ENCODE measurements at places on chromosomes 6 and 20. TPM values are rescaled to one million over a fixed set of nuclear protein-coding genes. Genes with fewer than 3 reads are reported as not detected.

GRCh38 chr6:31651602-31652191, 764 bp downstream of the BAG6 start:
- H3K27me3 ChIP-seq: no peaks in the 10 kb centered on the region
- H3K4me1 ChIP-seq: peaks cover 7% of the 10 kb centered on the region
- peak; percentile 55 for DNase-seq
- H3K27ac ChIP-seq: peak overlapping the region; percentile 89
- peak overlapping the region; percentile 66 for H3K4me3 ChIP-seq
- peaks cover 22% of the 10 kb centered on the region for H3K36me3 ChIP-seq

DNA sequence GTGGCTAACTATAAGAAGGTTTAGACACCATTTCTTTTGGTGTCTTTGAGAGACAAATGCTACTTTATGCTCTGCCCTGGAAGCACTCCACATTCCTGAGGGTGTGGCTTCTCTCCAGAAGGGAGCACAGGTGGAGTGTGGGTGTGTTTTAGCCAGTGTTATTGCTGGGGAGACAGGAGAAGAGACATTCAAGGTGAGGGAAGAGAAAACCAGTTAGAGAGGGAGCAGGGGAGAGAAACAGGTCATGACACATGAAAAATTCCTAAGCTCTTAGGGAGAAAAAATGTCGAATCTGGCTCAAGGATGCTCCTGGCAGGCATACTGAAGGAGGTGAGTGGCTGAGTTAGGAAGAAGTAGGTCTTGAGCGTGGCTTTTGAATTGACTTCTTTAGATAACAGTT, 292.8 kb downstream of the CLIC5 start:
- H3K4me3 ChIP-seq: no peak overlapping the region
- DNase-seq: no peak
- no peak overlapping the region for H3K27ac ChIP-seq
- H3K4me1 ChIP-seq: peaks cover 6% of the 10 kb centered on the region
- H3K36me3 ChIP-seq: no peaks in the 10 kb centered on the region
- H3K27me3 ChIP-seq: no peaks in the 10 kb centered on the region

DNA sequence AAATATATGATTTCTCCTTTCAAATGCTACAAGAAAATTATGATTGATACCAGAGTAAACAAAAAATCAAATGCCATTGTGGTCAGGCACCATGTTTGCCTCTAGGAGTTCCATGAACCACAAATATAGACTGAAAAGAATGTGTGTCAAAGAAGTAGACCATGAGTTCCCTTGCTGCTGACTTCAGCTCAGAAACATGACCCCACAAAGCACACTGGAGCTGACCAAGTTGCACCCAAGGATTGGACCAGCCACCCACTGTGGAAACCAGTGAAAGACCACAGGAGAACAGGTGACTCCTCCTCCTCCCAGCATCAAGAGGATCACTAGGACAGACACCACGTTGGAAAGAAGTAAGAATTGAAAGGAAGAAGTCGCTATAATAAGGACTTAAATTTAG, 90.8 kb upstream of the TENT5A start:
- H3K36me3 ChIP-seq: no peaks in the 10 kb centered on the region
- no peak overlapping the region for H3K27ac ChIP-seq
- H3K4me1 ChIP-seq: no peaks in the 10 kb centered on the region

GRCh38 chr6:32151863-32152768, at the start of gene PRRT1:
PRRT1 (minus strand) TSS chr6:32151939; CDS start chr6:32151827, 112 bp downstream.
- peak within 1 kb of the TSS; percentile 95 for H3K4me3 ChIP-seq
- H3K27ac ChIP-seq: peak within 1 kb of the TSS; percentile 98
- peaks cover 12% of the 10 kb centered on the region for H3K4me1 ChIP-seq
- H3K27me3 ChIP-seq: no peaks in the 10 kb centered on the region

CNKSR3 gene
- 15.4 TPM for total RNA-seq

- H3K27me3 ChIP-seq: no peaks in the 10 kb centered on the region
- no peak overlapping the region for H3K4me3 ChIP-seq
- no peaks in the 10 kb centered on the region for H3K36me3 ChIP-seq
Measured at GRCh38 chr6:37940074-37940847, 120.7 kb downstream of the ZFAND3 start.

DNA sequence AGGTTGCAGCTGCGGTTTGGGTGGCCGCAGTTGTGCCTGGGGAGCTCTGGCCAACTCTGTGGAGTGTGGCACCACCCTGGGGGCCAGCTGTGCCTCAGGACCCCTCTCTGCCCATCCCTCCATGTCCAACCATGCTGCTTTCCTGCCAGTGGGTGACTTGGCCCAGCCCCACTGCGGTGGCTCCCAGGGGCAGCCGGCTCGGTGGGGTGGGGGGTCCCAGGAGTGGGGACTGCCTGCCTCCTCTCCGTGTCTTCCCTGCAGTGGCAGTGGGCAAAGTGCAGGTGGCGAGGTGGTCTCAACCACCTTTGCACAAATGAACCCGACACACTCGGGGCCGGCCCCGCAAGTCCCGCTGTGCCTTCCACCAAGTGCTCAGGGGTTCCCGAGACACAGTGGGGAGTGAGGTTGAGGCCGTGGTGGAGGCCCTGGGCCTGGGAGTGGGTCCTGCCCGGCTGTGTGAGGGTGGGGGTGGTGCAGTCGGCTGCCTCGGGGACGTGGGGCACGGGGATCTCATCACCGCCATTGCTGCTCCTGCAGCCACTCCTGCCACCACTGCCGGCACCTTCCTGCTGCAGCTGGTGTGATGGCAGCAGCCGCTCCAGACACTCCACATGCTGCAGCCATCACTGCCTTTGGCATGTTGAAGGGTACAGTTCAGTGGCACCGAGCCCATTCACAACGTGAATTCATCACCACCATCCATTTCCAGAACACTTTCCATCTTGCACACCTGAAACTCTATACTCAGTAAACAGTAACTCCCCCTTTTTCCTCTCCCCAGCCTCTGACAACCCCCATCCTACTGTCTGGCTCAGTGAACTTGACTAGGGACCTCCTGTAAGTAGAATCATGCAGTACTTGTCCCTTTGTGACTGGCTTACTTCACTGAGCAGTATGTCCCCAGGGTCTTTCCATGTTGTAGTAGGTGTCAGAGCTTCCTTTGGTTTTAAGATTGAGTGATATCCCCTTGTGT, 10.7 kb upstream of the SLCO4A1 start:
- no peak overlapping the region for H3K27ac ChIP-seq
- no peak for DNase-seq
- H3K4me1 ChIP-seq: peaks cover 11% of the 10 kb centered on the region
- no peak overlapping the region for H3K4me3 ChIP-seq
- H3K36me3 ChIP-seq: no peaks in the 10 kb centered on the region

UBE2C gene
- 205 TPM for total RNA-seq

SNAP25 gene
- total RNA-seq: 0.39 TPM

- DNase-seq: peak; percentile 16
- peaks cover 52% of the 10 kb centered on the region for H3K36me3 ChIP-seq
- H3K4me1 ChIP-seq: no peaks in the 10 kb centered on the region
- H3K27me3 ChIP-seq: no peaks in the 10 kb centered on the region
Measured at GRCh38 chr20:34943808-34944567, 11.6 kb downstream of the GSS start.

CD109 gene
- total RNA-seq: 42.1 TPM

GRCh38 chr6:158954753-158955152, 45.2 kb downstream of the RSPH3 start:
- peaks cover 6% of the 10 kb centered on the region for H3K4me1 ChIP-seq
- no peaks in the 10 kb centered on the region for H3K27me3 ChIP-seq
- H3K36me3 ChIP-seq: no peaks in the 10 kb centered on the region
- no peak overlapping the region for H3K4me3 ChIP-seq
- no peak for DNase-seq
- H3K27ac ChIP-seq: no peak overlapping the region

GRCh38 chr6:10809098-10809497, 29.2 kb downstream of the MAK start:
- H3K36me3 ChIP-seq: no peaks in the 10 kb centered on the region
- no peak for DNase-seq
- no peak overlapping the region for H3K27ac ChIP-seq

DNA sequence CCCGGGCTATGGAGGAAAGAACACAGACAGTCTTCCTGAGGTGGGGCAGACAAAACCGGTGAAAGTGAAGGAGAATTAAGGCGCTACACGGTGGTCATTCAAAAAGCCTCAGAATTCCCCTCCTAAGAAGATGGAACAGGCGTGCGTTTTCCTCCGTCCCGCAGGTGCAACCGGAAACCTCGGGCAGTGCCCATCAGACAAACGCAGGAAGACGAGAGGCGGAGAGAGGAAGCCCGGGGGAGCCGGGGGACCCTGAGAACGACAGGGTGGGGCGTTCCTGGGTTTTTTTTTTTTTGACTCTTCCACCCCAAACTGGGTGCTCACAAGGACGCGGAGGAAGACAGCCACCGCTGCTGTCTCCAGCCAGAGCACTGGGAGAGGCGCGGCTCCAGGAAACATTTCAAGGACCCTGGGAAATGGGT, 25.4 kb downstream of the TTLL2 start:
- H3K36me3 ChIP-seq: no peaks in the 10 kb centered on the region
- peaks cover 7% of the 10 kb centered on the region for H3K27me3 ChIP-seq
- no peak overlapping the region for H3K27ac ChIP-seq
- peaks cover 13% of the 10 kb centered on the region for H3K4me1 ChIP-seq

DNA sequence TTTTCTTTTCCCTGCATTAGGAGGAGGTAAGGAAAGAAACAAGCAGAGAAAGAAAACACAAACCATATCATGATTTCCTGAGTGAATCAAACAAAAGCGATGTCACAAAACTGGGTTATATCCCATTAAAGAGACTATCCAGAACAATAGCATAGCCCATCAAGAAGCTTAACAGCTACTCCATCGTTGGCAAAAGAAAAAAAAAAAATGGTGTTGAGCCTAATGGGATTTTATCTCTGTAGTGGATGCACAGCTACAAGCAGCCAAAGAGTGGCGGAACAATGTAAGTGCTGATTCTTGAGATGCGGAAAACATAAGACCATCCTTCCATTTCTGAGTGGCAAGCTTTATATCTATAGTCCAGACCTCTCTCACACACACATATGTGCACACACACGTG, 106.2 kb upstream of the NRSN1 start:
- DNase-seq: no peak
- H3K4me1 ChIP-seq: no peaks in the 10 kb centered on the region
- H3K36me3 ChIP-seq: no peaks in the 10 kb centered on the region
- H3K27ac ChIP-seq: no peak overlapping the region

GRCh38 chr6:107185391-107185970, 70.2 kb upstream of the BEND3 start:
- no peak overlapping the region for H3K27ac ChIP-seq
- H3K36me3 ChIP-seq: no peaks in the 10 kb centered on the region
- no peak for DNase-seq
- H3K27me3 ChIP-seq: no peaks in the 10 kb centered on the region
- H3K4me3 ChIP-seq: no peak overlapping the region
- H3K4me1 ChIP-seq: no peaks in the 10 kb centered on the region

PSORS1C2 gene
- not detected for total RNA-seq

CALHM6 gene
- not detected for total RNA-seq

- no peak overlapping the region for H3K4me3 ChIP-seq
- H3K27ac ChIP-seq: no peak overlapping the region
- no peaks in the 10 kb centered on the region for H3K4me1 ChIP-seq
- no peaks in the 10 kb centered on the region for H3K27me3 ChIP-seq
- DNase-seq: no peak
Measured at GRCh38 chr6:122360809-122361208, 38.6 kb upstream of the HSF2 start.

DNA sequence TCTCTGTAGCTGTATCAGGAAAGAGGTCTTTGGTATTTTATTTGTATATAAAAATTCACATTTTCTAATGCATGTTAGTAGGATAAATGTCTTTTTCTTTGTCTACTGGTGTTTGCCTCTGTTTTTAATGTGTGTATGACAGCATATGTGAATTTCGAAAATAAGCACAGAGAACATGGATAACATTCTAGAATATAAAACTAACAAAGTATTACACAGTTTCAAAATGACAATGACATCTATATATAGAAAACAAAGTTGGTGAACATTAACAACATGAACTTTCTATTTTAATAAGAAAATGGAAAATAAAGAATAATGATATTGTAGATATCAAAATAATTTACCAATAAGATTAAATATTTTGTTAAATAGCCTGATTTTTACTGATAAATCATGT, 608.0 kb downstream of the COL12A1 start:
- H3K36me3 ChIP-seq: no peaks in the 10 kb centered on the region
- H3K27me3 ChIP-seq: no peaks in the 10 kb centered on the region
- H3K27ac ChIP-seq: no peak overlapping the region

- no peak for DNase-seq
- H3K4me3 ChIP-seq: no peak overlapping the region
- H3K4me1 ChIP-seq: peaks cover 19% of the 10 kb centered on the region
- H3K27me3 ChIP-seq: no peaks in the 10 kb centered on the region
- H3K27ac ChIP-seq: no peak overlapping the region
- peaks cover 10% of the 10 kb centered on the region for H3K36me3 ChIP-seq
Measured at GRCh38 chr20:1121429-1121828, 3.0 kb downstream of the PSMF1 start.

OPRM1 gene
- not detected for total RNA-seq

DNA sequence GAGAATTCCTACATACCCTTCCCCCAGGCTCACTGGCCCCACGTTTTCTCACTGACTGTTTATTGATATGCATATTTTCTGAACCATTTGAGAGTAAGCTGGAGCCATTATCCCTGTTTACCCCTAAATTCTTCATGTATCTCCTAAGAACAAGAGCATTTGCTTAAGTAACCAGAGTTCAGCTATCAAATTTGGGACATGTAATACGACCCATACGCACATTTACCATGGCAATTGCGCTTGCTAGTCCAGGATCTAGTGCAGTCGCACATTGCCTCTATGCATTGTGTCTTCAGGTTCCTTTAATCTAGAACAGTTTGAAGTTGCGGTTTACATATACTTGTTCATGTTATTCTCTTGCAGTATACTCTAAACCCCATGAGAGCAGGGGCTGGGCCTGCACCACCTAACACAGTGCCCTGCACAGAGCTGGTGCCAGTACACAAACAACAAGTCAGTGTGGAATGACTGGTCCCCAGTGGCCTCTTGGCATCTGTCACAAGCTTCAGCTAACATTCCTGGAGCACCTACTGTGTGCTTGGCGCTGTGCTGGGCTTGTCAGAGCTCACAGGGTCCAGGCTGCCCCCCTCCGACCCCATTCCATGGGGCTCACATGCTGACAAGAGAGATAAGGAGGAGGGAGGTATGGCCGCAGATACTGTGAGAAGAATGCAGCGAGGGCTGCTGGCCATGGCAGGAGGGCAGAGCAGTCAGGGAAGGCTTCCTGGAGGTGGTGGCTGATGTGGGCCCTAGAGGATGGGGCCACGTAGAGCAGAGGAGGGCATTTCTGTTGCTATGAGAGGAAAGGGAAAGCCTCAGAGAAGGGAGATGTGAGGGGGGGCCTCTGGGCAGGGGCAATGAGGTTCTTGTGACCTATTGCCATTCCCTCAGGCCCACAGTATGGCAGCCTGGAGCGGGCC, 28.1 kb downstream of the SPDEF start:
- H3K4me1 ChIP-seq: peaks cover 10% of the 10 kb centered on the region
- no peak for DNase-seq
- H3K36me3 ChIP-seq: no peaks in the 10 kb centered on the region
- H3K27me3 ChIP-seq: no peaks in the 10 kb centered on the region
- no peak overlapping the region for H3K4me3 ChIP-seq

SEL1L2 gene
- not detected for total RNA-seq

DNA sequence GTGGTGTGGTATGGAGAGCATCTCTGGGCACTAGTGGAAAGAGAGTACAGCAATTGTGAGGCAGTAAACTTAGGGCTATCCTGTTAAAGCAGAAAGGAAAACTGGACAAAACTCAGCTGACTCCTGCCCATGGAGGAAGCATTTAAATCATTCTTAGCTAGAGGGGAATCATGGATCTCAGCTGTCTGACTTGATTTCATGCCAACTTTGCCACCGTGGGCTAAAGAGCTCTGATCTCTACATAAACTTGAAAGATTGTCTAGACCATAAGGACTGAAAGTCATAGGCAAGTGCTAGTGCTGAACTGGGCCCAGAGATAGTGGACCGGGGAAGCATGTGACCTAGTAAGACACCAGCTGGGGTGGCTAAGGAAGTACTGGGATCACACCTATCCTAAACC, 651.8 kb downstream of the COL12A1 start:
- H3K4me3 ChIP-seq: no peak overlapping the region
- no peaks in the 10 kb centered on the region for H3K27me3 ChIP-seq
- no peak for DNase-seq
- H3K4me1 ChIP-seq: no peaks in the 10 kb centered on the region
- no peaks in the 10 kb centered on the region for H3K36me3 ChIP-seq

All from HCT116 (cell line).